Activated gamma-delta T cell treated with Interleukin-2 at 50 U/mL for 16 hours (primary cell): ENCODE measurements at places on chromosomes 1 and 21.

DNA sequence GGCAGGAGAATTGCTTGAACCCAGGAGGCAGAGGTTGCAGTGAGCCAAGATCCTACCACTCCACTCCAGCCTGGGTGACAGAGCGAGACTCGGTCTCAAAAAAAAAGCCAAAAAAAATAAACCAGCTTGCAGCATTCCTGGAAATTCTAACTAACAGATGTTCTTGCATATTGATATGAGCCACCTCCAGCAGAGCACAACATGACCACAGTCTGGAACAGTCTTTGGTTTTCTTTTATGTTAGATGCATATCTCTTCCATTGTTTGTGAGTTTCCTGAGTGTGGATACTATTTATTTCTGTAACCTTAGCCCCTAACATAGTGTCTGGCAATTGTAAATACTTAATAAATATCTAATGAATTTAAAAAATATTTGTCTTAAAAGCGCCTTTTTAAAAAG is 23.9 kb downstream of the IFNAR1 start:
- DNase-seq, result no peak

DNA sequence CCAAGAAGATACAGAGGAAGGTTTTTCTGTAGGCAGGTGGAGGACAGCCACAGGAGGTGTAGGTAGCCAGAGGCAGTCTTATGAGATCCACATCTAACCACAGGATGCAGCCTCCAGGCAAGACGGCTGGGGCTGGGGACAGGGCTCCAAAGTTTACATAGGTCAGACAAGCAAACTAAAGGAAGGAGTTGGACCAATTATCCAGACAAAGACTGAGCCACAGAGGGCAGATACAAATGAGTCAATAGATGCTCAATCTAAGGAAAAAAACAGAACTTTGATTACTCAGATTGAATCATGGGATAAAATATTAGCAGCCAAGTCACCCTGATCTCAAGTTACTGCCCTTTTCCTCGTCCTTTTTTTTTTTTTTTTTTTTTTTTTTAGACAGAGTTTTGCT is 91.6 kb downstream of the RGS7 start:
- DNase-seq, result no peak

- no peak for DNase-seq
These were observed 26.7 kb upstream of the THEM4 start for GRCh38 chr1:151935894-151936602.

DNA sequence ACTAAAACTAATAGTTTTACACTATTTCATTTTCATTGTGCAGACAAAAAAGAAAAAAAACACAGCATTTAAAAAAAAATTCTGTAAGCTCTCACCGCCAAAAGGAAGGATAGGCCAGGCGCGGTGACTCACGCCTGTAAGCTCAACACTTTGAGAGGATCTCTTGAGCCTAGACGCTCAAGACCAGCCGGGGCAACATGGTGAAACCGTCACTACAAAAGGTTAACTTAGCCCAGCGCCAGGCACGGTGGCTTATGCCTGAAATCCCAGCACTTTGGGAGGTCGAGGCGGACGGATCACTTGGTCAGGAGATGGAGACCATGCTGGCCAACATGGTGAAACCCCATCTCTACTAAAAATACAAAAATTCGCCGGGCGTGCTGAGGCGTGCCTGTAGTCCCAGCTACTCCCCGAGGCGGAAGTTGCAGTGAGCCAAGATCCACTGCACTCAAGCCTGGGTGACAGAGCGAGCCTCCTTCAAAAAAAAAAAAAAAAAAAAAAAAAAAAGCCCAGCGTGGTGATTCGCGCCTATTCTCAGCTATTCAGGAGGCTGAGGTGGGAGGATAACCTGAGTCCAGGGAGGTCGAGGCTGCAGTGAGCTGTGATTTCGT is 14.3 kb upstream of the SPEN start:
- DNase-seq, result peak; percentile 10

- no peak for DNase-seq
These were observed 9.3 kb upstream of the FCAMR start for GRCh38 chr1:206979379-206980043.

- no peak for DNase-seq
These were observed 31.6 kb upstream of the PPP1R15B start for GRCh38 chr1:204443260-204443619.

DNA sequence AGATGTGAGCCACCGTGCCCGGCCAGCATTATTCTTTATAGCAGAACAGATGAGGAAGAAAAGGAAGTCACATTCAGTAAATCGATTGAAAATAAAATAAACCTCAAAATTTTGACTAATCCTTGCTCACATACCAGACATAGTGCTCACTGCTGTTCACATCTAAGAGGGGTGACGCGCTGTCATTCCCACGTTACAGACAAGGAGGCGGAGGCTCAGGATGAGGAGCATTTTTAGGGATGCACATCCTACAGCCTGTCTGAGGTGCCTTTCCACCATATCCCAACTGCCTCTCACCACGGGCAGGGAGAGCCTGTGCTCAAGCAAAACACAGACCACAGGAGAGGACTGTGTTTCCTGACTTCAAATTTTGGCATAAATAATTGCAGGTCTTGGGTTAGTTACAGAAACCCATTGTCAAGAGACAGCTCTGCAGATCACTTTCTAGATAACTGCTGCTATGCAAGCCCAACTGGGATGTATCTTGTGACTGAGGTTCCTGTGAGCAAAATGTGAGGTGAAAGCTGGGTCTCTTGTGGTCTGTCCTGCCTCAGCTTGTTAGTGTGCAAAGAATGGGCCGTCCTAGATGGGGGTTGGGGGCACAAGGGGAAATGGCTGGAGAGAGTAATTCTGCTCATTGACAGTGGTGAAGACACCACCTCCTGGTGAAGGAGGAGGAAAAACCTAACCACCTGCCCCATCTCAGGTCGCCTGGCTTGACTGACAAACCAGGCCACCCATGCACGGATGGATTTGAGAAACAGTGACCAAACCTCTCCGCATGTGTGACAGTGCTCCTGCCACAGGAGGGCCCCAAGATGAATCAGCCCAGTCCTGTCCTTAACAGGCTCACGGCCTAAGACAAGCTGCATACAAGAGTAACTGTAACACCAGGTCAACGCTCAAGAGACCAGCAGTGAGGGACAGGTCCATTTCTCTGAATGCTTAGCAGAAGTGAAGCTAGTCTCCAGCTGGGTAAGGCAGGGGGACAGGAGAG is 8.2 kb downstream of the TNN start:
- no peak for DNase-seq

DNA sequence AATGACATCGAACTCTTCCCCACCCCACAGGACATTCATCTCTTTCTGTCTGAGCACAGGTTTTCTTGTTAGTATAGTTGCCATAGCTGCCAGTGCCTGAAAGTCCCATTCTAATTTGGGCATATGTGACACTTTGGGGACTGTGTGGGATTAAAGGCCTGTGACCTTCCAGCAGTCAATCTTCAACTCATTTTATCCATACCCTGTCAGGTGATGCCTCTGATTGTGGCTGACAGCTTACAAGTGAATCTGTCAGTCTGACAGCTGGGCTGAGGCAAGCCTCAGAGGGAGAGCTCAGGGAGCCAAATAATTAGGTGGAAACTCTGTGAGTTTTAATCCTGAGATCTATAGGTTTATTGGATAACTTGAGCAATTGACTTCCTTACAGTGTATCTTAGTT is 29.6 kb downstream of the ZCCHC17 start:
- no peak for DNase-seq

GRCh38 chr1:151314137-151314875 is 12.9 kb downstream of the PI4KB start:
- no peak for DNase-seq

- no peak for DNase-seq
These were observed 503.2 kb downstream of the DPYD start for GRCh38 chr1:97417661-97418060.

- DNase-seq, result no peak
These were observed 33.1 kb downstream of the PGBD5 start for GRCh38 chr1:230392920-230393521.

- no peak for DNase-seq
These were observed 1.1 kb upstream of the EDN2 start for GRCh38 chr1:41485605-41486004.
